Psoas muscle (tissue), 8 donors: ENCODE measurements at places on chromosomes 1 and 21. TPM values are rescaled to one million over a fixed set of nuclear protein-coding genes. Genes with fewer than 3 reads are reported as not detected.
A peak's percentile ranks its signal among the peaks of the same experiment; 100 is the strongest.

- no peaks in the 10 kb centered on the region for H3K27me3 ChIP-seq
- H3K36me3 ChIP-seq: no peaks in the 10 kb centered on the region
- H3K27ac ChIP-seq: no peak overlapping the region
- H3K4me3 ChIP-seq: no peak overlapping the region
Observed at GRCh38 chr1:220556641-220557040, 28.7 kb downstream of the MARK1 start.

DNA sequence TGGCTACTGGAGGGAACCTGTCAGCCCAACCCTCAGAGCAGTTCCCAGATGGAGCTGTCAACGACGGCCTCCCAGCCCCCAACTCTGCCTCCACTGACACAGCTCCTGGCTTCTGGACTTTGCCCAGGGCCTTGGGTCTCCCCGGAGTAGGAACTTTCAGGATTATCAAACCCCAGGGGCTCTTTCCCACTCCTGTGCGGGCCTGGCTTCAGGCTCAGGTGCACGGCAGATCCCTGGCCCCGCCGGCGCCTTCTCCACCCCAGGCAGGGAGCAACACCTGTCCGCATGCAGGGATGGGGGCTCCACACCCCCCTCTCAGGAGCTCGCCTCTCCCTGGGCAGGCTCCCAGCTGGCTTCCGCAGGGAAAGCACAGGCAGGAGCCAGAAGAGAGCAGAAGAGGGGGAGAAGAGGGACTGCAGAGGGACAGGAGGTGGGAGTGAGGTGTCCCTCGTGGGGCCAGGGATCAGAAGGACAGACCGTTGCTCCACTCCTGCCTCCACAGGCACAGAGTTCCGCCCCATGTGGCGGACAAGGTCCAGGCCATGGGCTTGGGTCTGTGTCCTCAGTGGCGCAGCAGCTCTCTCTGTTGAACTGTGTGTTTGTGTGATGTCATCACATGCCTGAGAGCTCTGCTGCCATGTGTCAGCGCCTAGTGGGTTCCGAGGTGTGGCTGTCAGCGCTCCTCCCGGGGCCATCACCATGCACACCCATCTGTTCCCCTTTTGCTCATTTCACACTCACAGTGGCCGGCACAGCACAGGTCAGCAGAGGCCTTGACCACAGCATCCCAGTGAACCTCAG is 107.7 kb downstream of the PDE9A start:
- H3K27me3 ChIP-seq: no peaks in the 10 kb centered on the region
- no peaks in the 10 kb centered on the region for H3K36me3 ChIP-seq
- no peaks in the 10 kb centered on the region for H3K4me1 ChIP-seq
- no peak for DNase-seq

DNA sequence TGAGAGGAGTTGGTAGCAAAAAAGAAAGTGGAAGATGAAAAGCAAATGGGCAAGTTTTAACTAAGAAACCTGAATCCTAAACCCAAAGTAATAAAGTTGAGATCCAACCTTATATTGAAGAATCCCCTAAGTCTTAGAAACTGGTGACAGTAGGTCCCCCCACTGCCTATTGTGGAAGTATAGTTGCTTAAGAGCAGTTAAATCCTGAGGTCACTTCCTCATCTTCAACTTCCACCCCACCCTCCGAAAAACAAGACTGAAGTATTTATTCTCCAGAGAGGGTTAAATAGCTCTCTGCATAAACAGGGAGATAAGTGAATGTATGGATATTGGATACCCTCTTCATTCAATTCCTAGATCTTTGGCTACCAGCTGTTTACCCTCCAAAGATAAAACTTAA is 3.3 kb upstream of the DSTYK start:
- H3K27me3 ChIP-seq: no peaks in the 10 kb centered on the region
- H3K27ac ChIP-seq: no peak overlapping the region
- H3K4me3 ChIP-seq: no peak overlapping the region
- DNase-seq: no peak
- H3K36me3 ChIP-seq: no peaks in the 10 kb centered on the region
- peaks cover 14% of the 10 kb centered on the region for H3K4me1 ChIP-seq

DNA sequence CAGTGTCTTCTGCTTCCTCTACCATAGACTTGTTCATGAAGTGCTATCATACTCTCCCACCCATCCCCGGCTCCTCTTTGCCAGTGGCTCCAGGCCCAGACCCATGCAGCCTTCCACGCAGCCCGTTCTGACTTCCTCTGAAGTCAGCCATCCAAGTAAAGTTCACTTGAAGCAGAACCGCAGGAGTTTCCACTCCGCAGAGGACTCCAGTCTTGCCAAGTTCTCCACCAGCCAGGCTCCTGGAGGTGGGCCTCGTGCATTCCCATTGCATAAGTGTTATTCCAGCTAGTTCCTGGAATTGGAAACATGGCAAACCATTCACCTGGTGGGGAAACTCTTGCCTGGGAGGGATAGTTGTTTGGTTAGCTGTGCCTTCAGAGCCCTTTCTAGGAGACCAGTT is 185.1 kb downstream of the PLPP3 start:
- no peak overlapping the region for H3K4me3 ChIP-seq
- no peaks in the 10 kb centered on the region for H3K4me1 ChIP-seq
- no peak for DNase-seq
- H3K27me3 ChIP-seq: no peaks in the 10 kb centered on the region
- no peaks in the 10 kb centered on the region for H3K36me3 ChIP-seq

- peak; percentile 78 for DNase-seq
- H3K27me3 ChIP-seq: no peaks in the 10 kb centered on the region
- no peaks in the 10 kb centered on the region for H3K36me3 ChIP-seq
- H3K4me3 ChIP-seq: peak overlapping the region; percentile 91
Observed at GRCh38 chr1:228212415-228212965, 4.6 kb downstream of the OBSCN start.

DNA sequence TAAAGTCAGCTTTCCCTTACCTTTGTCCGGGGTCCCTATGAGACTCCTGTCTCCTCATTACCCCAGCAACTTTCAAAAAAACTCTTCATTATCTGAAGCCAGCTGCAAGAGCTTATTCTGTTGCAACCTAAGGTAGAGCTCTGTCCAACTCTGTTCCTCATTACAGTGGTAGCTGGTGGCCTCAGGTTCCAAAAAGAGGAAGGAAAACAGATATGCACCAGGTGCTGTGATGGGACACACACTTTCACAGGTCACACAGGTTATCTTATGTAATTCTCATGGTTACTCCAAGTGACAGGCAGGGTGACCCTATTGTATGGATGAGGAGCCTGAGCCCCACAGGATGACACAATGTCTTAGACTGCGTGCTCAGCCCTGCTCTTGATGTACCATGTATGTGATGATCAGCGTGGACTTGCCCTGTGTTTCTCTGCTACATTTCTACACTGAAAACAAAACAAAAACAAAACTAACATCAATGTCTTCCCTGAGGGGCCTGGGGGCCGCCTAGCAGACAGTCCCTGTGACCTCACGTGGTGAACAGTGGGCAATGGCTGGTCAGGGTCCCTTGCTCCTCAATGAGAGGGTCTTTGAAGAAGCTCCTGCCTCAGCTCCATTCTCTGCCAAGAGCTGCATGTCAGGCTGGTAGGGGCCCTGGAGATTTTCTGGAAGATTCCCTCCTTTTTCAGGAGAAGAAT is 9.7 kb upstream of the TENT5C start:
- no peaks in the 10 kb centered on the region for H3K27me3 ChIP-seq
- H3K27ac ChIP-seq: no peak overlapping the region
- no peak overlapping the region for H3K4me3 ChIP-seq

GRCh38 chr1:51518586-51519047 is 449 bp downstream of the EPS15 start:
- H3K4me1 ChIP-seq: peaks cover 39% of the 10 kb centered on the region
- peak overlapping the region; percentile 96 for H3K27ac ChIP-seq
- H3K36me3 ChIP-seq: no peaks in the 10 kb centered on the region
- DNase-seq: peak; percentile 51

- H3K27me3 ChIP-seq: peaks cover 13% of the 10 kb centered on the region
- no peaks in the 10 kb centered on the region for H3K36me3 ChIP-seq
- H3K27ac ChIP-seq: no peak overlapping the region
Observed at GRCh38 chr1:31793586-31794285, 22.1 kb downstream of the SPOCD1 start.

GRCh38 chr21:36889401-36889800 is 77.1 kb downstream of the HLCS start:
- no peak for DNase-seq
- no peaks in the 10 kb centered on the region for H3K36me3 ChIP-seq
- no peaks in the 10 kb centered on the region for H3K27me3 ChIP-seq
- H3K4me1 ChIP-seq: peaks cover 4% of the 10 kb centered on the region

DNA sequence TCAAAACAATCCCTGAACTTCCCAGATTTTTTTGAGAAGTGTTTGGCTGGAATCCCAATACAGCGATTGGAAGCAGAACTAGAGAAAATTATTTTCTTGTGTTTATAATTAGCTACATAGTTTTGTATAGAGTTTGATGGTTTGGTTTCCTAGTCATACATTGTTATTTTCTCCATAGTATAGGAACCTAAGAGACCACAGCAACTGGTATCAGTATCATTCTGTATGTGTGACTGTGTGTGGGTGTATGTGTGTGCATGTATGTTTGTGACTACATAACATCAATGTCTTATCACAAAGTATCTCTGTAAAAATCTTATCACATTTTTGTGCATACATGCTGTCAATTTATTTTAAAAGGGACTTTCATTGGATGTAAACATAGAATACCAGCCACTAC is 780.5 kb downstream of the MRPL39 start:
- H3K27me3 ChIP-seq: no peaks in the 10 kb centered on the region
- no peaks in the 10 kb centered on the region for H3K4me1 ChIP-seq
- H3K27ac ChIP-seq: no peak overlapping the region

GRCh38 chr1:168485048-168485447 is 58.7 kb downstream of the XCL2 start:
- H3K27me3 ChIP-seq: no peaks in the 10 kb centered on the region
- no peaks in the 10 kb centered on the region for H3K36me3 ChIP-seq
- no peak overlapping the region for H3K4me3 ChIP-seq

DNA sequence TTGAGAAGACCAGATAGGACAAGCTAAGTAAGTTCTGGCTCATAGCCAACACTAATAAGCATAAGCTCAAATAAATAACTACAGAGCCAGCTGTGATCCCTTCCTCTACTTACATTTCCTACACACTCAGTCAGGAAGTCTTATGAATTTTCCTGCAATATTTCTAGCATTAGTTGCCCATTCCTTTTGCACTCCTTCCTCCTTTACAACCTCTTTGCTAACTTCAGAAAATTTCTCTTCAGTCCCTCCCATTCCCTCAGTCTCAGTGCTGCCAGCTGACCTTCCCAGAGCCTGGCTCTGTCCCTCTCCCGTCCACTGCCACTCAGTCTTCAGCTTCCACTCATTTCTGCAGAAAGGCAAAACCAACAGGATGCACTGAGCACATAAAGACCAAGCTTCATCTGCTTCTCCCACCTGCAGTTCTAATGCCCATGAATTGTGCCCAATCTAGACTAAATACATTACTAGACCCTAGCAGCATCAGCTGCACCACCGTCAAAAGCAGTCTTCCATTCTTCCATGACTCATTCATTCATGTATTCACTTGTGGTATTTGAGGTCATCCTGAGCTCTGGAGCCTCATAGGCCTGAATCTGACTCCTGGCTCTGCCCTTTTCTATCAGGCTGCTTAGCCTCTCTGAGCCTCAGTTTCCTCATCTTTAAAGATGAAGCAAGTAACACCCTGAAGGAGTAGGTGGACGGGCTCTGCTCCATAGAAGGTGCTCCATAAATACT is 54.6 kb upstream of the SIPA1L2 start:
- DNase-seq: no peak
- no peaks in the 10 kb centered on the region for H3K4me1 ChIP-seq
- no peak overlapping the region for H3K27ac ChIP-seq
- no peaks in the 10 kb centered on the region for H3K36me3 ChIP-seq
- no peak overlapping the region for H3K4me3 ChIP-seq
- no peaks in the 10 kb centered on the region for H3K27me3 ChIP-seq

DNA sequence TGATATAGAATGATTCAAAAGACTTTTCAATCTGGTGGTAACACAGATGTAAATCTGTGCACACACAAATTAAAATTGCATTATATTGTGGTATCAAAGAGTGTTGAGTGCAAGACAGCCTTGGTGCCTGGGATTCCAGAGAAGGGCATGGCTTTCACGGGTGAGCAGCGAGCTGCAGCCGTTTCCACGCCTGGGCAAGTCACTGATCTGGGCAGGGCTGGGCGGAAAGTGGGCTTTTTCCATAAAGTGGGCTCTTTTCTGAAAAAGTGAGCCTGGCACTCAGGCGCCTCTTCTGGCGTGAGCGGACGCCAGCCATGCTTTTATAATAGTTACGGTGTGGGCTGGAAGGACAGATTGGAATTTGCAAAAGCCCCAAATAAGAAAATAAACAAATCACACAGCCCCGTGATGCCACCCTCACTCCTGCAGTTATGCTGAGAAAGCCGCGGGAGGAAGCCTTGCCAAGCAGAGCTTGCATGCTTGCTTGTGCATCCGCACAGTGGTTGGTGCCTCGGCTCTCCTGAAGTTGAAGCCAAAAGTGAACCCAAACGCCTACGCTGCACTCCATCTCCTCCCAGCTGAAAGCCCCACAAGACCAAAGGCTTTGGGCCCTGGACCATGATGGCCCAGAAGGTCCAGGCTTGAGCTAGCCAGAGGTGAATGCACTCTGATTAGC is 7.1 kb upstream of the C1orf115 start:
- no peaks in the 10 kb centered on the region for H3K27me3 ChIP-seq
- DNase-seq: no peak
- no peaks in the 10 kb centered on the region for H3K4me1 ChIP-seq
- no peaks in the 10 kb centered on the region for H3K36me3 ChIP-seq
- H3K4me3 ChIP-seq: no peak overlapping the region

DNA sequence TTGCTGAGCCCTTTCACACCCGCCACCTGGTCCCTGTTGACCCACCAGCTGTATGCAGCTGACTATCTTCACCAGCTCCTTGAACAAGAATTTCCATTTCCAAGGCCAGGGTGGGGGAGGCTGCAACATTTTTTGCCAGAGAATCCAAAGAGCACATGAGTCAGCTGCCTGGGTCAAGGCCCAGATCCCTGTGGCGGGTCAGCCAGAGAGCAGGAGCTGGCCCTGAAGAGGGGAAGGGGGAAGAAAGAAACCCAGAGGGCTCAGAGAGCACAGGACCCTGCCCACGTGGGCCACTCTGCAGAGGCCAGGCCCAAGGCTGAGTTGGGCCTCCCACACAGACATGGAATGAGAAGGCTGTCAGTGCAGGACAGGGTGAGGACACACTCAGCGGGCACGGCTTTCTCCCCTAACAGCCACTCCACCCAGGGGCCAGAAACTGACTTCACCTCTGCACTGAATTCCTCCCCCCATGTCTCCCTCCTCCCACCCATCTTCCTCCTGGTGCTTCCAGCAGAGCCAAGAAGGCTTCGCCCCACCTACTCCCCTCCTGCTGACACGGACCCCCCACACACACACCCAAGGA is 28.9 kb downstream of the S100A6 start:
- peak overlapping the region; percentile 67 for H3K27ac ChIP-seq
- no peaks in the 10 kb centered on the region for H3K27me3 ChIP-seq
- peaks cover 14% of the 10 kb centered on the region for H3K4me1 ChIP-seq
- H3K36me3 ChIP-seq: no peaks in the 10 kb centered on the region

- peaks cover 9% of the 10 kb centered on the region for H3K4me1 ChIP-seq
- no peak overlapping the region for H3K4me3 ChIP-seq
- H3K36me3 ChIP-seq: no peaks in the 10 kb centered on the region
- H3K27me3 ChIP-seq: no peaks in the 10 kb centered on the region
Observed at GRCh38 chr21:38930853-38931252, 125.1 kb downstream of the ETS2 start.

GRCh38 chr1:181086926-181087325 is 1.6 kb upstream of the IER5 start:
- no peaks in the 10 kb centered on the region for H3K36me3 ChIP-seq
- H3K27ac ChIP-seq: peak overlapping the region; percentile 97
- no peaks in the 10 kb centered on the region for H3K27me3 ChIP-seq
- no peak for DNase-seq
- H3K4me1 ChIP-seq: peaks cover 24% of the 10 kb centered on the region

Gene FCRLA
- 0.90 TPM for total RNA-seq

Gene S100A1
- total RNA-seq: 1,048 TPM

Gene GNAI3
- total RNA-seq: 1.4 TPM

Gene SLC35F3
- total RNA-seq: 0.15 TPM

Gene FCMR
- 29.5 TPM for total RNA-seq

Gene GNAT2
- total RNA-seq: not detected

Gene ADAM15
- 50.9 TPM for total RNA-seq

Gene ATP6V1G3
- not detected for total RNA-seq

Gene MYOM3
- total RNA-seq: 505 TPM

Gene ST6GALNAC3
- 3.7 TPM for total RNA-seq

Gene ANGPTL7
- 0.23 TPM for total RNA-seq
